CMK (cell line): ENCODE measurements at places on chromosomes 3 and 15.
A peak's percentile ranks its signal among the peaks of the same experiment; 100 is the strongest.

DNA sequence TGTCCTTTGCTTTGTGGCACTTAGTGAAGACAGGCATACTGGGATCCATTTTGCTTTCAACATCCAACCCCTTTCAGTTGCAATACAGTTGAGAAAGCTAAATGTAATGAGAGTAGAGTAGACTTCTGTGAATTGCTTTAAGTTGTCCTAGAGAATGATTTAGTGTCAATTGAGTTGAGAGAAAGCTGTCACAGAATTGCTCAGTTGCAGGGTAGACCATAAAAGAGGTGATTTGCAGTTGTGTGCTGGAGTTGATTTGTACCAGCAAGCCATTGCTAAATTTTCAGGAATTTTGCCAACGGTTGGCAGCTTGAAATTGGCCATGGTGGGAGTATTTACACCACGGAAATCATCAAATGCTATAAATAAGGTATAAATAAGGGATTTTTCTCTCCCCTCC is 2.2 kb downstream of the ABHD5 start:
- DNase-seq = no peak

- no peak for DNase-seq
These were observed 1.2 kb upstream of the TCAIM start for GRCh38 chr3:44337248-44337785.

GRCh38 chr3:184977796-184978195 is 165.8 kb downstream of the VPS8 start:
- DNase-seq = no peak

- DNase-seq = no peak
These were observed 31.3 kb downstream of the LDHAL6B start for GRCh38 chr15:59237924-59238331.

DNA sequence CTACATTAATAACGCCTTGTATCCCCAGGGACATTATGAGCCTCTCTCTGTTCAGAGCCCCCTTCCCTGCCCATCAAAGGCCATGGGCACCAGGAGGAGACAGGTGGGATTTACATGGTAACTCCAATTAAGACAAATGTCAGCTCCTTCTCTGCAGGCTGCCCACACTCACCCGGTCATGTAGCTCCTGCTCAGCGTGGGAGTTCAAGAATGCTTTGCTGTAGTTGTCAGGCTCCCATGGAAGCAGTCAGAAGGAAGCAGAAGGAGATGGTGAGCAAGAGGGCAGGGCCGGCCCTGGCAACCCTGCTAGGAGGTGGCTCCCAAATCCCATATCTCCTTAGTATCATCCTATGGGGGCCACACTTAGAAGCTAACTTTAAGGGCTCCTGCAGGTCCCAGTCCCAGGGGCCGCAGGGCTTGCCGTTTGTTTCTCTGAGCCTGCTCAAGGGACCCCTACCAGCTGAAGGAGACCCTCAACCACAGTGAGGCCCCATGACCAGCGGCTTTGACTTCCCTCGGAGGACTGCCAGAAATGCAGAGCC is 218.4 kb upstream of the TLE3 start:
- no peak for DNase-seq

DNA sequence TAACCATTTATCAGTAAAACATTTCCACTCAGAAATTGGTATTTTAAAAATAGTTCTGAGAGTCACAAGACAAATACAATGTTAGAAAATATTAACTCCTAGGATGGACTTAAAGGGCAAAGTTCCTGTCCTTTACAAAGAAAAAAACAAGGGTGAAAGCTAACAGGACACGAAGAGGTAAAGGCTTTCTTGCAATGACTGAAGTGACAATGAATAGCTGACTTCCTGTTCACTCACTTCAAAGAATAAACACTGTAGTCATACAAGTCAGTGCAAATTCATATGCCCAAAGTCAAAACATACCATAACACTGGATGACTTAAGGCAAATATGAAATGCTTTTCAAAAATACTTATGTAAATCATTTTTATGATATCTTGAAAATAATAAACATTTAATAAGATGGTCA is 1389.8 kb upstream of the ALCAM start:
- no peak for DNase-seq

- DNase-seq = peak; percentile 25
These were observed 334.0 kb upstream of the NR2F2 start for GRCh38 chr15:95996494-95996893.

- DNase-seq = no peak
These were observed 3.9 kb downstream of the TSC22D2 start for GRCh38 chr3:150411976-150412375.

DNA sequence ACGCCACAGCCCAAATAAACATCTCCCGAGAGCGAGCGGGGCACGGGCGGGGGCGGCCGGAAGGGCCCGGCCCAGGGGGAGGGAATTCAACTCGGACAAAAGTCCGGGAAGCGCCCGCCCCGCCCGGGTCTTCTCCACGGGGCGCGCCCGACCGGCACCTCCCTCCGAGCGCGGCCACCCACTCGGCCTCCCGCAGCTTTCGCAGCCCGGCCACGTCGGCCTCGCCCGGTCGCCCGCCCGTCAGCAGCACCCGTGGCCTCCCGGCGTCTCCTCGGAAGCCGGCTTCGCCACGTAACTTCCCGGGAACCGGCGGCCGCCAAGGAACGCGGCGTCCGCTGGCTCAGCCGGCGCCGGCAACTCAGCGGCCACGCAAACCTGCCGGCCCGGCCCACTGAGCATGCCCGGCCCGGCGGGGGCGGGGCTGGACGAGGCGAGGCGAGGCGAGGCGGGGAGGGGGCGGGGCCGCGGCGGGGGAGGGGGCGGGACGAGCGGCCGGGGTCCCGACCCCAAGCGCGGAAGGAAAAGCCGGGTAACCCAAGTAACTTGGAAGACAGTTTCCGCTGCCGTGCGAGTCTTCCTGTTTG is at the start of gene TJP1:
Gene TJP1, minus strand, starts transcription at position 369 of the 584 bp plus-strand sequence. CDS start 440 bp downstream, outside the sequence.
- no peak for DNase-seq

GRCh38 chr15:35439291-35439690 is 106.7 kb downstream of the DPH6 start:
- DNase-seq = no peak

GRCh38 chr3:64399205-64399800 is 174.0 kb upstream of the PRICKLE2 start:
- peak; percentile 0 for DNase-seq

GRCh38 chr15:53982071-53982680 is 3.9 kb downstream of the UNC13C start:
- no peak for DNase-seq

- no peak for DNase-seq
These were observed 91.2 kb downstream of the SENP2 start for GRCh38 chr3:185677146-185677829.

DNA sequence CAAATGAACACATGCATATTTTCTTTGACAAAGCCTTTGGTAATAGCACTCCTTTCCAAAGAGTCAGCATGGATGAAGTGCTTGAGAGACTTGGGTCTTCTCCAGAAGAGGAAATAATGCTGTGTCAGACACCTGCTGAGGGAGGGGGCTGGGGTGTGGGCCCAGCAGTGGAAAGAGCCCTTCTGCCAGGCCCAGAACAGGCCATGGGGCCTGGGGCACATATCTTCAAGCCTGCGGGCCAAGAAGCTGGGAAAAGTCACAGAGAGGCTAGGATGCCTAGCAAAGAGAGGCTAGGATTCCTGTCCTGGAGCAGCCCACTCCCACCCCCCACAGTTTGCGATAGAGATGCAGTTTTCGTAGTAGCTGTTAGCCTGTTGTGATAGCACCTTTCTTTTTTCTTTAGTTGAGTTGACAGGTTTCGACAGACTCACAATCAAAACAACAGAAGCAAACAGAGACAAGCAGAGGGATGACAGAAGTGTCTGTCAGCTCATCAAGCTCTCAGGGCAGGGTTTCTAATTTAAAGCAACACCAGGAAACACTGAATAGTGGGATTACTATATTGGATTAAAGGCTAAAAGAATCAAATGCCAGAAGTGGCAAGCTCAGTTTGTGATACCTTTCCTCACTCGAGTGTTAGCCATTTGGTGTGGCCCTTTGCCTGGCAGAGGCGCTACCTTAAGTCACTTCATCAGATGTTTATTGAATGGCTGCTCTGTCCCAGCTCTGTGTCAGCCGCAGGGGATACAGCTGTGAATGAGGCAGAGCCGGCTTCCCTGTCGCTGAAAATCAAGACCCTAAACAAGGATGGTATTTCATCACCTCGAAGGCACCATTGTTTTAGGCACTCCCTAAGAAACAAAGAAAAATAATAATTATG is 19.0 kb downstream of the CMTM7 start:
- DNase-seq = no peak

- no peak for DNase-seq
These were observed 95.7 kb downstream of the NEDD4 start for GRCh38 chr15:55897560-55898336.

DNA sequence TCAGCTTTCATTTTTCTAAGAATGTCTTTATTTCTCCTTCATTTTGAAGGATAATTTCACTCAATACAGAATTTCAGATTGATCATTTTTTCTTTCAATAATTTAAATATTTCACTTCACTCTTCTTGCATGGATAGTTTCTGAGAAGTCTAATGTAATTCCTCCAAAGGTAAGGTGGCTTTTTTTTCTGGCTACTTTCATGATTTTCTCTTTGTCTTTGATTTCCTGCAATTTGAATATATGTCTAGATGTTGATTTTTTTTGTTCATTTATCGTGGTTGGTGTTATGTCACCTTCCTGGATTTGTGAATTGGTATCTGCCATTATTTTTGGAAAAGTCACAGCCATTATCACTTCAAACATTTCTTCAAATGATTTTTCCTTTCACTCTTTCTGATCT is 14.6 kb upstream of the MCF2L2 start:
- DNase-seq = no peak

DNA sequence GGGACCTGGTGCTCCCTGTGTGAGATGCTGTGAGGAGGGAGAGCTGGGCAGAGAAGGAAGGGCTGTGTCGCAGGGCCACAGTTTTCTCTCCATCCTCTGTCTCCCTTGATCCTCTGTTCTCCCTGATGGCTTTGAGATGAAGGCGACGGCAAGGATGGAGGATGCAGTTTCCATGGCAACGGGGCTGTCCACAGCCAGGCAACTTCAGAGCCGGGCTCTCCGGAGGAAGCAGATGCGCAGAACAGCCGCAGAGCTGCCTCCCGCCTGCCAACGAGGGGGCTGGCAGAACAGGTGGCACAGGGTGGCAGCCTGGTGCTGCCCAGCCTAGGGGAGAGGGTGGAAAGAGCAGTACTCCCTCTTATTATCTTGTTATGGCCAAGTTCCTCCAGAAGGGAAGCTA is 9.9 kb upstream of the GRM2 start:
- DNase-seq = no peak

DNA sequence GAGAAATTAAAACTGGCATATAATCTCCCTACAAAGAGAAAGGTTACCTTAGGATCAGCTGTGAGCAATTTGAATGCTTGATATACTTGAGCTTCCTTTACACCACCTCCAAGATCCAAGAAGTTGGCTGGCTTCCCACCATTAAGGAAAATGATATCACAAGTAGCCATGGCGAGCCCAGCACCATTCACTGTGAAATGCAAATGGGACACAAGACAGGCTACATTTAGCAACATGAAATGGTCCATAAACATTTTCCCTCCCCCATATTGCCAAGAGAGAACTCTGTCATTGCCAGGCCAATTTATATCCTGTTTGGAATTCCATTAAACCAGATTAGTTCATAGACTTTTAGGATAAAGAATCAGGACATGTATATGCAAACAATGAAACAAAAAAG is 158.7 kb downstream of the SUCLG2 start:
- no peak for DNase-seq

- DNase-seq = no peak
These were observed 16.7 kb upstream of the ISLR start for GRCh38 chr15:74156678-74157411.

DNA sequence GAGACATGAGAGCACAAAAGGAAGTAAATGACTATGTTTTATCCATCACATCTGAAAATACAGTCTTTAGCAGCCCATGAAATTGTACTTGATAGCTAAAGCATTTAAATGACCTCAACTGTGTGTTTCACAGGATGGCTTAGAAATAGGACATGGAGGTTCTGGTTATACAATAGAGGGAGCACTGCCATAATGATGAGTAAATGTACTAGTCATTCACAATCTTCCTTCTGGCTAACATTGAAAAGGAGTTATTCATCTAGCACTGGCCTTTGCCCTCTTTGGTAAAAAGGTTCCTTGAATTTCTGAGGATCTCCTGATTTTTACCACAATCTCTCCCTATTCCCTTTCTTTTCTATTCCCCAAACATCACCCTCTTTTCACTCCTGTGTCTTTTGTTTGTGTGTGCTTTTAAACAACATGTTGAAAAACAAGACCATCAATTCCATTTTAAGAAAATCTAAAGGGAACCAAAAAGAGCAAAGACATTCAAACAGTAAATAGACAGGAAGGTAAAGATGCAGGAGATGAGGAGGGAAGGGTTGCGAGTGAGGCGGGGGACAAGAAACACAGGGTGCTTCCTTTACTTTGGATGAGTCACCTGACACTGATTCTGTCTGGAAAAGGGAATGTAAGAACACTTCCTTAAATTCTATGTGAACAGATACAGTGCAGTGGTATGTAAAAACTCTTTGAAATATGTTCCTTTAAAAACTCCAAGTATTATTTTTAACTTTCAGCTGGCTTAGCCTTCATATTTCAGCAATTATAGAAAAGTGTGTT is 619.0 kb downstream of the MECOM start:
- no peak for DNase-seq

DNA sequence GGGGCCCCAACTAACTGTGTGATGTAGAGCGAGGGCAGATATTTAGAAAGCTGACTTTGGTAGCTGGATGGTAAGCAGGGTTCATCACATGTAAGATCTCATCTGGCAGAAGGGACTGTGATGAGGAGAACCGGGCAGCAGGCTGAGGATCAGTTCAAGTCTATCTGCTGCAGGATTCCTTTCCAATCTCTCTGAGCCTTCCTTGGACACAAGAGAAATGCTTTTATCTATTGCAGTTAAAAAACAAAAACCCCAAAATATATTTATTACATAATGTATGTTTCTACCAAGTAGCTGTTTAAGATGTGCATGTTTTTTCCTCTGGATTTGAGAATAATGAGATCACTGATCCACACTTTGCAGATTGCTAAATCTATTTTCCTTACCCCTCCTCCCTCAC is 411.5 kb downstream of the RAP2B start:
- no peak for DNase-seq

GRCh38 chr3:196774848-196775422 is 35.3 kb downstream of the PAK2 start:
- DNase-seq = no peak
